Lower leg skin (tissue), 4 donors: ENCODE measurements at places on chromosomes 2 and 18.

GRCh38 chr2:215552144-215552580, 116.3 kb upstream of the FN1 start:
- DNase-seq, result no peak

DNA sequence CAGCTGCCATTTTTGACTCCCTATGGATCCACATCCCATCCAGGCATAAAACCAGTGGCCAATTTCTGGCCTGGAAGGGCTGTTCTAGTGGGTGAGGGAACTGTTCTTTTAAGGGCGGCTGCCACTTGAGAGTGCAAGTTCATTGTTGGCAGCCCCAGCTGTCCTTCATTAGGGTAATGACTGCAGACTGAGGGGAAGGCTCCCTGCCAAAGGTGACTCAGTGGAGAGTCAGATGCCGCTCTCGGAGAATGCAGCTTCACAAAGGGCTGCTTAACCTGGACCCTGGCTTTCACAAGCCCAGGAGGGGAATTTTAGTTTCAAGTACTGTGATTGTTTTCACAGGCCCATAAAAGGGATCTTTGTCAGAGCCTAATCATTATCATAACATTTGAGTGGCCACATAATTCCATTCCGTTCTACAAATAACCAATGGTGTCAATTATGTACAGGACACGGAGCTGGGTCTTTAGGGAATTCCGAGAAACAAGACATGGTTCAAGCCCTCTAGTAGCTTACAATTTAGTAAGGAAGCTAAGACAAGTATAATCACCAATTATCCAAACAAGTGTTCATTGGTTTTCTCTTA, 235.7 kb downstream of the CDCA7 start:
- no peak for DNase-seq

GRCh38 chr2:3738454-3738853, 35.1 kb downstream of the DCDC2C start:
- DNase-seq, result no peak

DNA sequence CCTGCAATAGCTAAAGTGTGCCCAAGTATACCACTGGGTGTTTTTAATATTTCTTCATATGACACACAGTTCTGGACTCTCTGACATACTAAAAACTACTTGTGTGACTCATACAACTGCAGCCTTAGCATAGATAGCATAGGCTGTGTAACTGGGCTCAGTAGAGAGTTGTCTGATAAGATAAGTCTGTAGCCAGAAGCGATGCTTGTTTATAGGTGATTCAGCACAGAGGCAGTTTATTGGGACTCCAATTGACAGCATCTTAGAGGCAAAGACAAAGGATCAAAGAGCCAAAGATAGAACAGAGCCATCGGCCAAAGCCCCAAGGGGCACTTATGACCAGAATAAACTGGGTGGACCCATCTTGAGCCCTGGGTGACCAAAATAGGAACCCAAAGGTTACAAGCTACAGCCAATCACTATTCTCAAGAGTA, 42.3 kb downstream of the AAK1 start:
- no peak for DNase-seq

DNA sequence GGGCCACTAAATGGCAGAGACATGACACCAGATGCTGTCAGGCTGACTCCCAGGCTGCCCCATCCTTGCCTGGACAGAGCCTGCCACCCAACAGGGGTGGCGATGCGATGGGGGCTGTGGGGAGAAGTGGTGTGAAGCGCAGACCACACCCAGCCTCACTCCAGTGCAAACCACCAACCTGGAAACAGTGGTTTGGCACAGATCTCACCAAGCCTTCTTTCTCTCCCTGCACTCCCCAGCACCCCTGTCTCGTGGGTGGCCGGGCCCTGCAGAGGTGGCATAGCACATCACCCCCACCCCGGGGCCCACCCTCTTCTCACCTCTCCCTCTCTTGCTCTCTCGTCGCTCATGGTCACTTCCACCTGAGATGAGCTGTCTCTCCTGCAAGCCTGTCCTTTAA, 32.6 kb downstream of the CIB4 start:
- DNase-seq, result no peak

DNA sequence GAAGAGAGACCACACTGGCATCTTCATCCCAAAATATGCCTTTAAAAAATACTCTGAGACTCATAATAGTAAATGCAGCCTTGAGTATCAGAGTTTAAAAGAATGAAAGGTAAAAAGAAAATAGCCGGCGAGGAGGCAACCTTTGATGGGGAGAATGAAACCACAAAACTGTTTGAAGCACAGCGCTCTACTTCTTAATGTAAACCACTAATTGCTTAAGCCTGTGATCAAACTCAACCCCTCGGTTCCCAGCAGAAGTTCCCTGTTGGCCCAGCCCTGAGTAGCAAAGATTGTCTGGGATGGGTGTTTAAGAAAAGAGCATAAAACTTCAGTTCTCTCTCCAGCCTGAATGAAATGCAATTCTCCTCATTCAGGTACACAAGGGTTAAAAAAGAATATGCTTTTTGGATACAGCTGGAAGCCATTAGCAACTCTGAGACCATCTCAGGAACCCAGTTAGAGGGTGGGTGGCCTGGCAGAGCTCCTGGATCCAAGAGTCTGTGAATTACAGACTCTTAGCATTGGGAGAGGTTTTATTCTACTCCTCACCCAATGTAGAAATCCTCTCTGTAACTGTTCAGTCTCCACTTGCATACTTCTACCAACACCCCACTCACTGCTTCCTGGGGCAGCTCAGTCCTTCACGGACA, 44.8 kb downstream of the VIT start:
- DNase-seq, result no peak

DNA sequence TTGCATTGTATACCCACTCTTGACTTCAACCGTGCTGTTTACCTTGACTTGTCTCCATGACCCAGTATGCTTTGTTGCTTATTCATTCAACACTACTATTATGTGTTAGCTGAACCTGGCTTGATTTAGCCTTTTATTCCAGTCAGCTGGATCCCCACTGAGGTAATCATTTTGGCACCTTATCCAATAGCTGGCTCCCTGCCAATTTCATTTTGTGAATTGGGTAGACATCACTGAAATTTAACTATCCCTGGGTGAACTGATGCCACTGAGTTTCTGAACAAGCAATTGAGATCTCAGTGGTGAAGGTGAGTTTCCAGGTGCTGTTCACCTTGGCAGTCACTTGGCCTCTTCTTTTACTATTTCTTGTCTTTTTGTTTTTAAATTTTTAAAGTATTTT, 584.3 kb downstream of the ADCYAP1 start:
- no peak for DNase-seq

GRCh38 chr2:21770787-21771186, 647.0 kb downstream of the TDRD15 start:
- no peak for DNase-seq

DNA sequence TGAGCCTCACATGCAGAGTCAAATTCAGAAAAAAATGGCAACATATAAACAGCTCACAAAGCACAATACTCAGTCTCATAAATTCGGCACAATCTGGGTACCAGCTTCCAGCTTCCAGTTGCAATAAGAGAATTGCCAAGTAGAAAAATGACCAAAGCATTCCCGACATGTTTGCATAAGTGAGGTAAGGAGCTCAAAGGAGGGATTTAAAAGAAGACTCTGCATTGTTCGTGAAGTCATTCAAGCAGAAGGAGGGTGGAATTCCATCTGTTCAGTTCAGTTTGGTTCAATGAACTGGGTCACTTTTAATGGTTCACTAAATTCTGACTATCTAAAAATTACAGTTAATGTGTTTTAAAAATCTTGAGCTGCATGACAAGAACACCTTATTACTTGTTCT, 106.7 kb upstream of the KLHL14 start:
- no peak for DNase-seq

GRCh38 chr2:159267921-159268320, 18.6 kb downstream of the WDSUB1 start:
- DNase-seq, result no peak

- no peak for DNase-seq
These were observed 103.5 kb downstream of the ANKRD44 start for GRCh38 chr2:197207106-197207505.

- no peak for DNase-seq
These were observed 50.7 kb downstream of the DAPL1 start for GRCh38 chr2:158845859-158846258.

- no peak for DNase-seq
These were observed 190.4 kb downstream of the FMNL2 start for GRCh38 chr2:152525277-152525838.

DNA sequence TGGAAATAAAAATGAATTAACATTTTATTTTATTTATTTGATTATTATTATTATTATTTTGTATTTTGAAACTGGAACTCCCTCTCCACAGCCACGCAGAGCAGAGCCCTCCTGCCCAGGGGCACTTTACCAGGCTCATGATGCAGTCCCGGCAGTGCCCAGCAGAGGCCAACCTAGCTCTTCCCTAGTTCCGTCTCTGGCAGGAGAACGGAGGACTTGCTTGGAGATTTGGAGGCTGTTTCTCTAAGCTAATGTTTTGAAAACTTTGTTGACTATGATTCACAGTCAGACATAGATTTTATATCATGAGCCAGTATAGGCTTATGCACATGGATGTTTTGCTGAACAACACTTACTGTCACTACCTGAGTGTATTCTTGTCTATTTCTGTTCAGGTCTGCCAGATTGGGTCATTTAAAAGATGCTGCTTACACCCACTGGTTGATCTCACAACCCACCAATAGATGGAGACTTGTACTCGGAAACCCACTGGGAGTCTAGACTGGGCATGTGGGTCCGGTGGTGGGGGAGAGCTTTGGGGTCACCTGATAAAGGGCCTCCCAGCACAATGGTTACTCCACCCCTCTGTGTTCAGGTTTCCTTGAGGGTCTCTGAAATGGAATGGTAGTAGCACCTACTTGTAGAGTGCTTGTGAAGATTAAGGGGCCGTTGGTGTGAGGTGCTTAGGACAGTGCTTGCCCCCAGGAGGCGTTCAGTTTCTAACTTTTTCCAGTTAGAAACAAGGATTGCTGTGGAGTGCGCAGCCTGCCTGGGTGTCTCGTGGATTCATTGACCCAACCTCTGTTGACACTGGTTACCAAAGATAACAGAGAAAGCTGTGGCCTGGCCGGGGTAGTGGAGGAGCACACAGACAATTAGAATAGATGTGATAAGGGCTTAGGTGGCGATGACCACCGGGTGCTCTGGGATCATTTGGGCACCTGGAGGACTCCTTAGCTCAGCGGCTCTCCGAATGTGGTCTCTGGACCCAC, 177.3 kb downstream of the HAUS1 start:
- peak; percentile 37 for DNase-seq

GRCh38 chr2:84946204-84947009, 24.6 kb upstream of the KCMF1 start:
- no peak for DNase-seq

DNA sequence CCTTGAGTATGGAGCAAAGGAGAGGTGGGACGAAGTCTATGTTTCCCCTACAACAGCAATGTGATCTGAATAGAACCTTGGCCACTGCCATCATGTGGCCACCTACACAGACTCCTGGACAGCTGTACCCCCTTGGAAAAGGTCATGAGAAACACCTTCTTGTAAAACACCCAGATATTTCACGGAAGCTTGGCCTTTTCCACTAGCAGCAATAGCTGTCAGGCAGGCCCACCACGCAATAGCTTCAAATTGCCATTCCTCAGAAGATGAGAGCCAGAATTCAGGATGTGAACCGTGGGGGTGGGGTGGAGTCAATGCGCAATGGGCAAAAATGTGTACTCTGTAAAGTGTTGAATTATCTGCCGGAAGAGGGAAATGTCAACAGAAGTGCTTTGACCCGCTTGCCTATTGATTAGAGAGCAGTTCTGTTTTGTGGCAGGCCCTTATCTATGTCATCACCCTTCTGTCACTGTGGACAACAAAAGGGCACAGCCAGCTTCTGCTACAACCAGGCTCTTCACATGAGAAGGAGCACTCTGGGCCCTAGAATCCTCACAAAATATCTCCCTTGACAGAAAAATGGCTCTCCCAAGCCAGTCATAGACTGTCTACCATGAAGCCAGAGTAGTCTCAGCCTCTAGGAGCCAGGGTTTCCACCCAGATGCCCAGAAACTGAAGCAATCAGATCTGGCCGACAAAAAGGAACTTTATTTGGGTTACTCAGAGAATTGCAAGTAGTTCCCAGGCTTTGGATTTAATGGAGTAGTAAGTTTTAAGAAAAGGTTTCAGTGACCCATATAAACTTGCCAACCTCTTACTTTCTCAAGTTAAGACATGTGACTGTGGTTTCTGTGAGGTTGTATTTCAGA, 9.5 kb downstream of the INPP1 start:
- no peak for DNase-seq

DNA sequence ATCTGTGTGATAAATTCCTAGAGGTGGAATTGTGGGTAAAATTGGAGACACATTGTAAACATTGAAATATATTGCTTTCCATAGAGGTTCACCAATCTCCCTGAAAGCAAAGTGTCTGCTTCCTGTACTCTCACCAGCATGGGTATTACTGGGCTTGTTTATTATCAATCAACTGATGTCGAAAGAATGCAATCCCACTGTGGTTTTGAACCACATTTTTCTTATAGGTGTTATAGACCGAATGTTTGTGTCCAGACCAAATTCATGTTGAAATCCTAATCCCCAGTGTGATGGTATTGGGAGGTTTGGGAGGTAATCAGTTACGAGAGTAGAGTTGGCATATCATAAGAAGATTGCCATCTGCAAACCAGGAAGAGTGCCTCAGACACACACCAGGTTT, 1212.4 kb downstream of the LRP1B start:
- no peak for DNase-seq

- no peak for DNase-seq
These were observed 1.1 kb downstream of the PUM2 start for GRCh38 chr2:20349513-20349921.

DNA sequence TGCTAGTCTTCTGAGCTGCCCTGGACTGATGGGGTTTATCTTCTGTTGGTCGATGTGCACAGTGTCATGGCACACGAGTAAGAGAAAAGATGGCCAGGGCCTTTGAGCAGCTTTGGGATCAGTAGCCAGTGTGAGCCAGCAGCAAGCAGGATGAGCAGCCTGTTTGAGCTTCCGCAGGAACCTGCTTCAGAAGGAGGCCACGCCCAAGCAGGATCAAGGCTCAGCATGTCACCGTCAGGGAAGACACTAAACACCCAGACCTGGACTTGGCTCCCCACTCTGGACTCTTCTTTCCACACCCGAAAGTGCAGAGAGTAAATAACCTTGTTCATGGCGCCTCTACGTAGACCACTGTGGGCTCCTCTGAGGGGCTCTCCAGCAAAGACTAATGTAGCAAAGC, 25.2 kb upstream of the ASB1 start:
- no peak for DNase-seq

DNA sequence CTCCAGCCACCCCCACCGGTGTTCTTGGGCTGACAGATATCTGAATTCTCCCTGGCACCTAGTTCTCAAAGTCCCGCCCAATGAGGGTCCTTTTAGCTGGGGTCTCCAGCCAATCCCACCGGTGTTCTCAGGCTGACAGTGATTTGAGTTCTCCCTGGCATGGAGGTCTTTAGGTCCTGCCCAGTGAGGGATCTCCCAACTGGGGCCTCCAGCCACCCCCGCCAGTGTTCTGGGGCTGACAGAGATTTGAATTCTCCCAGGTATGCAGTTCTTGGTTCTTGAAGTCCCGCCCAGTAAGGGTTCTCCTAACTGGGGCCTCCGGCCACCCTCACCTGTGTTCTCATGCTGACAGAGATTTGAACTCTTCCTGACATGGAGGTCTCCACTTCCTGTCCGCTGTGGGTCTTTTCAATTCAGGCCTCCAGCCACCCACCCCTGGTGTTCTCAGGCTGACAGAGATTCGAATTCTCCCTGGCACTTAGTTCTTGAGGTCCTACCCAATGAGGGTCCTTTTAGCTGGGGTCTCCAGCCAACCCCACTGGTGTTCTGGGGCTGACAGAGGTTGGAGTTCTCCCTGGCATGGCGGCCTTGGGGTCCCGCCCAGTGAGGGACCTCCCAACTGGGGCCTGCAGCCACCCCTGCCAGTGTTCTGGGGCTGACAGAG, 154.6 kb downstream of the ANKRD36 start:
- DNase-seq, result peak; percentile 84

GRCh38 chr18:64918851-64919250, 770.0 kb upstream of the LINC00305 start:
- DNase-seq, result no peak

GRCh38 chr2:134823431-134823830, 15.0 kb upstream of the ACMSD start:
- DNase-seq, result no peak
